Fibroblast of upper back skin (primary cell): ENCODE measurements at places on chromosomes 2 and 18.

GRCh38 chr2:101302016-101302415 is 6.5 kb downstream of the RNF149 start:
- DNase-seq: no peak

- DNase-seq: no peak
Measured at GRCh38 chr2:240134466-240134865, 1.6 kb downstream of the COPS9 start.

GRCh38 chr2:147026664-147027295 is 818.0 kb upstream of the ACVR2A start:
- peak; percentile 88 for DNase-seq

DNA sequence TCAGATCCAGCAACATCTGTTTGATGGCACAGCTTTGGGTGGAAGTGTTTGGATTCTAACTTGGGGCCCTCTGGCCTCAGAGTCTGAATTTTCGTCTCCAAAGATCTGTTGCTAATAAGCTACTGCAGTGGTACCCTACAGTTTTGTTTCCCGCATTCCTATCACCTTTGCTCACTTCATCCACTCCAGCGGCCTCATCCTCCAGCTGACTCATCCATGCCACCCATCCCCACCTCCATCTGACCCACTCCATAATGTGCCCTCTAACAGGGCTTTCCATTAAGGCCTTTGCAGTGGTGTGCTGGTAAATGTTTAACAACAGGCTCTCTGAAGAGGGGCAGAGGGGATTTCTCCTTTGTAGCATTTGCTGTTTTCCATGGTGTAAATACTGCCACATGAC is 225.5 kb downstream of the TGIF1 start:
- peak; percentile 43 for DNase-seq

DNA sequence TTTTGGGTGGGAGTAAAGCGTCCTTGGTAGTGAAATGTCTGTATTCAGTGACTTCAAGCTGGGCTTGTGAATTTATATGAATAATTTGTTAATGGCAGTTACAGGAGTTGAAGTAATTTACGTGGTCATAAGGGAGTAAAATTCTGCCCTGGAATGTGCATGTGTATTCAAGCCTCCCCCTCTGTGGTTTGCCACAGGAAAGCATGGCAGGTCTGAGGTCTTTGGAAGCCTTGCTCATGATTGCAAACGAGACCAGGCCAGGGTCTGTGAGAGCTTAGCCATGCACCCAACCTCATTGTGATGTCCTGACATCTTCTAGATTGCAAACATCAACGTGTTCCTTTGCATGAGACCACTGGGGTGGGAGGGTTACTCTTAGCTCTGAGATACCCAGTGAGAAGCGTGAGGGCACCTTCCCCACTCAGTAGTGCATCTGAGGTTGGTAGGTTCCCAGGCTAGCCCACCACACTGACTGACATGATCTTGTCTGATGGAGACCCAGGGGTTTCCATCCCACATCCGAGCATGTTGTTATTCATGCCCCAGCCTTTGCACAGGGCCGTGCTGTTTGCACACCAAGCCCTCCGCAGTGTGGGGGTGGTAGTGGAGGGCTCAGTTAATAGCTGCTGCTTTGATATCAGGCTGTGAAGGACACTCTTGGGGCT is 216.5 kb downstream of the KLHL29 start:
- peak; percentile 68 for DNase-seq

- no peak for DNase-seq
Measured at GRCh38 chr2:221610255-221610654, 38.2 kb upstream of the EPHA4 start.
